CD4-positive, alpha-beta T cell treated with Interleukin-2 at 100 ng/mL for 4 hours (primary cell): ENCODE measurements at places on chromosomes 1 and 21.

- DNase-seq, result no peak
These were observed 158.8 kb upstream of the DUSP10 start for GRCh38 chr1:221900678-221901077.

GRCh38 chr1:34149501-34149900, 15.5 kb downstream of the CSMD2 start:
- DNase-seq, result no peak

- no peak for DNase-seq
These were observed 171.7 kb upstream of the COA6 start for GRCh38 chr1:234201600-234201999.

- no peak for DNase-seq
These were observed 14.0 kb upstream of the SPSB1 start for GRCh38 chr1:9278585-9279153.

GRCh38 chr1:47796626-47797025, 200.6 kb downstream of the TRABD2B start:
- no peak for DNase-seq

GRCh38 chr21:27713154-27714109, 746.5 kb upstream of the ADAMTS5 start:
- no peak for DNase-seq

DNA sequence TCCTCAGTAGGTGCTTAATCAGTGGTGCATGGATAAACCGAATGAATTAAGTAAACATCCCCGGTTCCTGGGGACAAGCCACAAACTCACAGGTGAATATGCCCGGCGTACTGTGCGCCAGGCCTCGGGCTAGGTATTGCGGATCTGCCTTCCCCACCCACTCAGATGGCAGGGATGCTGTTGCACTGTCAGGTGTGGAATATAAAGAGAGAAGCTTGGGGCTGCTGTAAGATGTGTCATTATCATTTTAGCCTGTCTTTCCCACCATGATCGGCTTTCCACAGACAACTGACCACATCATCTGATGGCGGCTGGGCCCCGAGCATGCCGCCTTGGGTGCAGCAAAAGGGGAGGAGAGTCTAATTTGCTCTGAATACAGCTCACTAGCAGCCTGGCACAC, 45.4 kb upstream of the LRP8 start:
- DNase-seq, result no peak

DNA sequence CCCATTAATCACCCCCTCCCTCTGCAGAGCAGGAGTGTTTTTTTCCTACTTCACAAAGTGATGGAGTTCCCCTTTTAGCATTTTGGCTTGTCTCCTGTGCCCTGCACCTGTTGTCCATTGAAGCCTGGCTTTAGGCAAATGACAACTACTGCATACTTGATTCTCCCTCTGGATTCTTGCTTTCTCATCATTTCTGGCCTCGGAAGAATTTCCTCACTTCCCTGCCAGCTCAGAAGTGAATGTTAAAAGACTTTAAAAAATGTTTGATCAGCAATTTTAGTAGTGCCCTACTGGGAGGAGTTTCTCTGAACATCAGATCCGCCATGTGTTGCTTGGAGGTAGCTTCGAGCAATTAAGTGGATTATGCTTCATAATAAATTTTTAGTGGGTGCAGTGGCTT, 28.1 kb downstream of the RCOR3 start:
- no peak for DNase-seq

GRCh38 chr1:64574301-64574700, 104.4 kb downstream of the CACHD1 start:
- no peak for DNase-seq

GRCh38 chr21:41839387-41840000, 39.6 kb downstream of the PRDM15 start:
- DNase-seq, result no peak

- DNase-seq, result no peak
These were observed 23.9 kb upstream of the ZZZ3 start for GRCh38 chr1:77706321-77706720.

DNA sequence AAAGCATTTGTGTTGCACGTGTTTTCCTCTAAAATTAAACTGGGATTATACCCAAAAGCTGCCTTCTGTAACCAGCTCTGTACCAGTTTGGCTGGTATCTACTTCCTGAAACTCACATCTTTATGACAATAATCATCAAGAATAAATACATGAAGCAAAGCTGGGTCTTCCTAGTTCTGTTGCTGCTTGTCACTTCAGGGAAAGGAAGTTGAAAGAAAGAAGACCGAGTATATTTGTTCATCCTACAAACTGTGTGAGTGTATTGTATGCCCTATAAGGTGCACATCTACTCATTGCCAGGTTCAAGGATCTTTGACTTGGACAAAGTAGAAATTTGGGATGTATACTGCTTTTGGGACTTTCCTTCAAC, 29.1 kb upstream of the IFNGR2 start:
- no peak for DNase-seq

DNA sequence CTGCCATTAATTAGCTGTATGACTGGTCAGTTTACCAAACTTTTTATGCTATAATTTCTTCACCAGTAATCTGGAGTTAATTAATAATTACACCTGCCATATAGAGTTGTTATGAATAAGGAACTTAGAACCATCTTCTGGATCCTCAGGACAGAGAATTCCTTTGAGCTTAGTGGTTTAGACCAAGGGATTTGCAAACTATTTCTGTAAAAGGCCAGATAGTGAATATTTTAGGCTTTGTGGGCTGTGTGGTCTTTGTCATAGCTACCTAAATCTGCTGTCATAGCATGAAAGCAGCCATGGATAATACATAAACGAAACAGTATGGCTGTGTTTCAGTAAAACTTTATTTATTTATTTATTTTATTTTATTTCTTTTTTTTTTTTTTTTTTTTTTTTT, 9.0 kb downstream of the TIMM17A start:
- no peak for DNase-seq

DNA sequence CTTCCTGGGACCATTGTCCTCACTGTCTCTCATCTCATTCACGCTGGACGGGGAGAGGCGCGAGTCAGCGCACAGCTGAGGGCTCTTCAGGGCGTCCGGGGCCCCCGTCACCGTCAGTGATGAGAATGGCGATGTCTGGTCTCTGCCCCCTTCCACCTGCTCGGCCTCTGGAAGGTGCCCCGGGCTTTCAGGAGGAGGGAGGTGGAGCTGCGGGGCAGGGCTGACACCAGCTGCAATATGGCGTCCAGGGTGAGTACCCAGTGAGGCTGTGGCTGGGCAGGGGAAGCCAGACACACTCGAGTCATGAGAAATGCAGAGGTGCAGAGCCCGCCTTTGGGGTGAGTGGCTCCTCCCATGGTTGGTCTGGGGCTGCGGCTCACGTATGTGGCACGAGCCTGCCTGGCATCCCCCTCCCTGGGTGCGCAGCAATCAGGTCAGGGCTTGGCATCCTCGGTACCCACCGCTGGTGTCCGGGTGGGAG, 15.1 kb downstream of the MORN1 start:
- no peak for DNase-seq

GRCh38 chr1:14937288-14937949, 216.1 kb upstream of the TMEM51 start:
- DNase-seq, result no peak

GRCh38 chr1:242629396-242629795, 104.9 kb upstream of the PLD5 start:
- DNase-seq, result no peak

DNA sequence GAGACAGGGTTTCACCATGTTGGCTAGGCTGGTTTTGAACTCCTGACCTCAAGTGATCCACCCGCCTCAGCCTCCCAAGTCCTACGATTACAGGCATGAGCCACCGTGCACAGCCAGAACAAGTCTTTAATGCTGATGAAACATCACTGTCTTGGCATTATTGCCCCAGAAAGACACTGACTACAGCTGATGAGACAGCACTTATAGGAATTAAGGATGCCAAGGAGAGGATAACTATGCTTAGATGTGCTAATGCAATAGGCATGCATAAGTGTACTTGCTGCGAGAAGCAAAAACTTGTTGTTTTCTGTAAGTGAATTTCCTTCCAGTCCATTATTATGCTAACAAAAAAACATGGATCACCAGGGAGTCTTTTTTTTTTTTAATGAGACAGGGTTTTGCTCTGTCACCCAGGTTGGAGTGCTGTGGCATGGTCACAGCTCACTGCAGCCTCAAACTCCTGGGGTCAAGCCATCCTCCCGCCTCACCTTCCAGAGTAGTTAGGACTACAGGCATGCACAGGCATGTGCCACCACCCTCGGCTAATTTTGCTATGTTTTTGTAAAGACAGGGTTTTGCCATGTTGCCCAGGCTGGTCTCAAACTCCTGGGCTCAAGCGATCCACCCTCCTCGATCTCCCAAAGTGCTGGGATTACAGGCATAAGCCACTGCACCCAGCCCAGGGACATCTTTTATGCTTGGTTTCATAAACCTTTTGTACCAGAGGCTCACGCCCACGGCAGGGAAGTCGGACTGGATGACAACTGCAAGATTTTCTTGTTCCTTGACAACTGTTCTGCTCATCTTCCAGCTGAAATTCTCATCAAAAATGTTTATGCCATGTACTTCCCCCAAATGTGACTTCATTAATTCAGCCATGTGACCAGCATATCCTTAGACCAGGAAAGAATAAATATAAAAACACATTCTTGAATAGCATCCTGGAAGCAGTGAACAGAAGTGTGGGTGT, 23.1 kb downstream of the RHEX start:
- DNase-seq, result no peak

DNA sequence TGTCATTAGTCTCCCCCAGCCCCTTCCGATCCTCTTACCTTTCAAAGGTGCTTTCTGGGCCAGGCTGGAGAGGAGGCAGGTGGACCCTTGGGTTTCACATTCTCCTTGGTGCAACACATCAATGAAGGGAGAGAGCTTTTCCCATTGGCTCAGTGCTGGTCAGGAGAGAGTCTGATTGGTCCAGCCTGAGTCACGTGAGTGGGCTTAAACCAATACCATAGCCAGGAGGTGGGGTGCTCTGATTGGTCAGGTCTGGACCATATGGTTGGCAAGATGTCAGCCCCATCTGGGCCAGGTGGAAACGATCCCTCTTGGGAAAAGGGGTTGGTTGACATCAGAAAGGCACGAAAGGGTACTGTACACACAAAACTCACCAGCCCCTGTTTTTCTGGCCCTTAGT, 44.8 kb upstream of the ABCG1 start:
- DNase-seq, result no peak

DNA sequence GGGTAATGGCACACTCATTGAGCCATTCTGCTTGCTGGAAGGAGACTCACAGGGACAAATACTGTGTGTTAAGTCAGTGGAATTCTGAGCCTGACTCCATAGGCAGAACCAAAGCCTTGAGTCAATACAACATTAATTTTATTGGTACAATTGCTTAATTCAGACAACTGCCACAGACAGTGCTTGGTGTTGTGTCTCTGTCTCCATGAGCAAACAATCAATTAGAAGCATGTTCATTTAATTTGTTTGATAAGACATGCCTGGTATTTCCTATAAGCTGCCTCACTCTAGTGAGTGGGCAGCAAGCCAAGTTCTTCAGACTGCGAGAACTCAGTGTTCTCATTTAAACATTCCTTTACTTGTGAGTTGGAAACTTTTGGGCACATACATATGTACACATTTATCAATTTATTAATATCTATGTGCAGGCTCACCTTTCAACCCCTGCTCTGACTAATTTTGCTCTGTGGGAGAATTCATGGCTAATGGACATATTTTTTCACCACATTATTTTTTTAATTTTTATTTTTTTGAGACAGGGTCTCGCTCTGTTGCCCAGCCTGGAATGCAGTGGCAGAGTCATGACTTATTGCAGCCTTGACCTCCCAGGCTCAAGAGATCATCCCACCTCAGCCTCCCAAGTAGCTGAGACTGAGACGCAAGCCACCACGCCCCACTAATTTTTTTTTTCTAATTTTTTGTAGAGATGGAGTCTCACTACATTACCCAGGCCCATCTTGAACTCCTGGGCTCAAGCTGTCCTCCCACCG, 4.5 kb upstream of the SRSF10 start:
- no peak for DNase-seq

DNA sequence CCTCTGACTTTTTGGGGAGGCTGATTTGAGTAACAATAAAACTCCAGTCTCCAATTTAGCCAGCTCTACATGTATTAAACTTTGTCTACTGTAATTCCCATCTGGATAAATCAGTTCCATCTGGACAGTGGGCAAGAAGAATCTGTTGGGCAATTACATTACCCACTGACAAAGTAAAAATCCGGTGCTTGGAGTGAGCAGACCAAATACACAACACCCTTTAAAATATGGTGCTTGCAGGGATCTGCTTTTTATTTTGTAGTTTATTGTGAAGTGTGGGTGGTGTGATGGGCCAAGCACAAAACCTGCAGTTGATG, 8.9 kb upstream of the CD55 start:
- no peak for DNase-seq

DNA sequence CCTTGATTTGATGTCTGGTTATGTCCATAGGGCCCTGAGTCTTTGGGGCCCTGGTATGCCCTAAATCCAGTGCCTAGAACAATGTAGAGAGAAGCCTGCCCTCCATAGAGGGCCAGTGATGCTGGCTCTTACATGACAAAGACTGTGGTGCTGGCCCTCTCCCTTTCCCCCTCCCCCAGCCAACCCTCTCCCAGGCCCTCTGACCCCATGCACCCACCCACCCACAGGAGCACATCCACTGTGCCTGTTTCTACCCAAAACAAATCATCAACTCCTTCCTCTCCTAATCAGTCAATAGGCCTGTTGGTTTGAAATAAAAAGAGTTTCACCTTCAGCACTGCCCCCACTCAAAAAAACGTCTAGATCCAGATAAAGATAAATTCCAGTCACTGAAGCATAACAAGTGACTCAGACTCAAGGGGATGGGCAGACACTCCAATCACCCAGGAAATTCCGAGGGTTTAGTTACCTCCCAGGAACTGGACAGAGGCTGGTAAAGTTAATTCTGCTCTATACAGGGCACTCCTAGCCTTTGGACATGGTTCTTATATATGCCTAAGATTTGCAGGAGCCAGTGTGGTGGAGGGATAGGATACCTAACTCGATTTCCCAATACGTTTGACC, 144.8 kb upstream of the VANGL1 start:
- DNase-seq, result no peak

DNA sequence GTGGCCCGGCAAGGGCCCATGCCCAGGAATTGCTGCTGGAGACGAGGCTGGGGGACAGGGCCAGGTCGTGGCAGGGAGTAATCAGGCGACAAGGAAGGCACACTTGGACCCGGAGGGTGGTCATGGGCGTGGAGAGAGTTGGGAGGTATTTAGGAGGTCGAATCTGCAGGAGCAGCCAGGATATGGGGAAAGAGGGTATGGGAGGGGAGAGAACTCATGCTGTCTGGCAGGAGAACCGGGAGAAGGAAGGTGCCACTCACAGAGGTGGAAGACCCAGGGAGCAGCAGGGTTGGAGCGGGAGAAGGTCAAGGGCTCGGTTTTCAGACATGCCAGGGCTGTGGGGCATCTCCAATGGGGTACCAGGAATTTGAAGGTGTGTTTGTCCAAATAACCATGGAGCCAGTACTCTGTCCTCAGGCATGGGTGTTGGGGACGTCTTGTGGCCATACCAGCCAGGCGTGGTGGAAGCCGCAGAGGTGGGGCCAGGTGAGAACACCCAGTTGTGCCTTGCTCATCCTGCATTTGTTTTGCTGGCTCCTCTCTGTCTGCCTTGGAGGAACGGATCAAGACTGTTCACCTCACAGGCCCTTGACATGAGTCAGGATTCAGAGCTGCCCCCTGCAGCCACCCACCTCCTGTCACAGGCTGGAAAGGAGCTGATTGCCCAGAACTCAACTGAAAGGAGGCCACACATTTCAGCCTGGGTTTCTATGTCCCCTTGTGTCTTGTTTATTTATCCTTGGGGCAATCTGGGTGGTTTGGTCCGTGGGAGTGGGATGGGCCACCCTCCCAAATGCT, 111.6 kb downstream of the SPSB1 start:
- DNase-seq, result no peak
